ENCODE measurements at places on chromosomes 1 and 21.

DNA sequence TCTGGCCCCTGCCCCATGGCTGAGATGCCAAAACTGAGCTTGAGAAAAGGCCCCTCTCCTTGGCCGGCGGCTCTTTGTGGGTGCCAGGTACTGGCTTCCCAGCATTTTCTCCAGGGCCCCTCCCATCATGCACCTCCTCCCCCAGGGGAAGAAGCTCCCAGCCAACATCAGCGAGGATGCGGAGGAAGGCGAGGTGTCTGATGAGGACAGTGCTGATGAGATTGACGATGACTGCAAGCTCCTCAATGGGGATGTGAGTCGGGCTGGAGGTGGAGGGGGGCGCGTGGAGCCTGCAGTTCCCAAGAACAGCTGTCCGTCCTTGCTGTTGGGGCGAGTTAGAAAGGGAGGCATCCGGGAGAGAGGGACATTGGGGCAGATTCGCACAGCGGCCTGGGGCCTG lies 13.5 kb downstream of the PLCH2 start:
- DNase-seq, result no peak

DNA sequence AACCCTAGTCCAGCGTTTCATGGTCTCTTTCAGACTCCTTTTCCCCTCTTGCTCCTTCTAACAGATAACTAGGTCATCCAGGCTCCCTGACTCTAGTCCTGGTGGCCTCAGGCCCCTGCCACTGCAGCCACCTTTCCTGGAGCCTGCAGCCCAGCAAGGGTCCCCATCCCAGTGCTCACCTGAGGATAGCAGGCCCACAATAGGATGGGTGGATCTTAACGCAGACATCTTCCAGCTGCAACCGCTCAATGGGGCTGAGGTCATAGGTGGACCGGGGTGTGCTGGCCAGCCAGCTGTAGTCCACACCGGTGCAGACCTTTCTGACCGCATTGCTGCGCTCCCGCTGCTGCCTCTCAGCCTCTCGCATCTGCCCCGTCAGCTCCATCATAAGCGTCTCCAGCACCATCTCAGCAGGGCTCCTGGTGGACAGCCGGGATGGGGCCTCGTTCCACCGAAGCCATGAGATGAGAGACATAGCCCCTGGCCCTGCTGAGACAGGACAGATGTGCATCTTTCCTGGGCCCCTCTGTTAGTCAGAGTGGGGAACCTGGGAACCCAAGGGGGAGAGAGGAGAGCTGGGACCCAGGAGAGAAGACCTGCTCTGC lies 10.9 kb downstream of the RD3 start:
- DNase-seq, result no peak

DNA sequence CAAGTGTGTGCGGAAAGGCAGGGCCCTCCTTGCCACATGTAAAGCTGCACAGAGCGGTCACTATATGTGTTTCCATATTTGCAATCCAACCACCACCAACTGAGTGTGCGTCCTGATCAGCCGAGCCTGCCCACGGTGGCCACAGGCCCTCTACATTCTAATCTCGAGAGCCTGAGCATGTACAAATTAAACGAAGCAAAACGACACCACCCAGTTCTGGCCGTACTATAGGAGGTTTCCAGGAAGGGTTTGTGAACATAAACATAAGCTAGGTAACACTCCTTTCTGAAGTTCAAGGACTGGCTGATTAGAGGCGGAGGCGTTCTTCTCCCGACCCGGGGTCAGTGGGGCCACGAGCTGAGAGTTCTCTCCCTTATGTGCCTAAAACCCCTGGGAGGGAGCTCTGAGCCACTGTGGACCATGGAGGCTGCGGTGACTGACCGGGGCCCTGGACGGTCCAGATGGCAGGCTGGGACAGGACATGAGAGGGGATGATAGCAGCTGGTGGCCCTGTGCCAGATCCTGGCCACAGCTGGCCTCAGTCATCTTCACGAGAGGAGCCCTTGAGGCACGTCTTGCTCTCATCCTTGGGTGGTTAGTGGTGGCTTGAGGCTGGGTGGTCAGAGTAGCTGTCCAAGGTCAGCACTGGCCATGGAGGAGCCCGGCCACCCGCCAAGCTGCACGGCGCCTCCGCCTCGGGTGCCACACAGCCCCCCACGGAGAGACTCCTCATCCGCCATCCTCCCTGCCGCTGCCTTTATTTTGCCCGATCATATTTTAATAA lies 39.1 kb upstream of the TRAPPC10 start:
- DNase-seq, result no peak

DNA sequence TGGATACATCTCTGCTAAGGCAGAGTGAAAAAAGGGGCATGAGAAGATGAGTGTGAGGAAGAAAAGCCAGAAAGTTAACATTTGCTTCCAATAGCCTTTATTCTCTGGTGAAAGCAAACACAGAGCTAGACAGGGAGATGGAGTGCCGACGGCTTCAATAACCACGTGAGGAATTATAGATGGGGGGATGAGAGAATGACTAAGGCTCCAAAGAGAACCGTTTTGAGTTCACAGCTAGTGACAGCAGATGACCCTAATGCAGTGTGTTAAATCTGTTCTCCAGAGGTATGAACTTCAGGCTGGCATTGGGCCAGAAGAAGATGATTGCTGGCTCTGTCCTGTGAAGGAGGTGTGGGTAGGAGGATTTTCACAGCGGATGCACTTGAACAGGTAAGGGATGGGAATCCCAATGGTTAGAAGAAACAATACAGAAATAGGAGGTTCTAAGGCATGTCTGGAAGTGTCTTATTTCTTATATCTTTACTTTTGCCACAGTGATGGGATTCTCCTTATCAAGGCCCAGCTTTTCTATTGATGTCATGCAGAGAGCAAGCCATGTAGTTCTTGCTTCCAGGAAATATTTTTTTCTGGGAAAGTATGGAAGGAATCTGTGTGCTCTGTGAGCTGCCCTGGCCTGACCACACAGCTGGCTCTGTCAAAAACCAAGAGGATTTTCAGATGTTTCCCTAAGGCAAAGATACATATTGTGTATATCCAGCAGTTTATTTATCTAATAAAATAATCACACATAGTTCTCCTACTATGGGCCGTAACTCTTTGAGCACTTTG lies 573.8 kb downstream of the LTN1 start:
- DNase-seq, result peak; percentile 18

GRCh38 chr1:68136187-68136586 lies 85.8 kb upstream of the DIRAS3 start:
- DNase-seq, result no peak

GRCh38 chr21:42058631-42059111 lies 12.4 kb upstream of the UMODL1 start:
- DNase-seq, result no peak
